ENCODE measurements at places on chromosomes 16 and 17. TPM values are rescaled to one million over a fixed set of nuclear protein-coding genes. Genes with fewer than 3 reads are reported as not detected.

- H3K4me3 ChIP-seq, result no peak overlapping the region
- no peaks in the 10 kb centered on the region for H3K36me3 ChIP-seq
- no peak overlapping the region for H3K27ac ChIP-seq
- no peaks in the 10 kb centered on the region for H3K27me3 ChIP-seq
- H3K4me1 ChIP-seq, result no peaks in the 10 kb centered on the region
Measured at GRCh38 chr17:35944151-35944550, 638 bp upstream of the LYZL6 start.

GRCh38 chr17:38556239-38556638 is 49.5 kb downstream of the SRCIN1 start:
- H3K4me3 ChIP-seq, result no peak overlapping the region
- DNase-seq, result no peak
- H3K4me1 ChIP-seq, result peaks cover 4% of the 10 kb centered on the region
- H3K27me3 ChIP-seq, result no peaks in the 10 kb centered on the region

- no peaks in the 10 kb centered on the region for H3K27me3 ChIP-seq
- H3K36me3 ChIP-seq, result no peaks in the 10 kb centered on the region
- DNase-seq, result no peak
- no peak overlapping the region for H3K27ac ChIP-seq
- no peaks in the 10 kb centered on the region for H3K4me1 ChIP-seq
Measured at GRCh38 chr17:8015957-8016631, 13.7 kb downstream of the GUCY2D start.

- no peaks in the 10 kb centered on the region for H3K4me1 ChIP-seq
- H3K27me3 ChIP-seq, result peaks cover 10% of the 10 kb centered on the region
- H3K27ac ChIP-seq, result no peak overlapping the region
- no peak overlapping the region for H3K4me3 ChIP-seq
Measured at GRCh38 chr16:10849736-10850477, 27.1 kb upstream of the CIITA start.

DNA sequence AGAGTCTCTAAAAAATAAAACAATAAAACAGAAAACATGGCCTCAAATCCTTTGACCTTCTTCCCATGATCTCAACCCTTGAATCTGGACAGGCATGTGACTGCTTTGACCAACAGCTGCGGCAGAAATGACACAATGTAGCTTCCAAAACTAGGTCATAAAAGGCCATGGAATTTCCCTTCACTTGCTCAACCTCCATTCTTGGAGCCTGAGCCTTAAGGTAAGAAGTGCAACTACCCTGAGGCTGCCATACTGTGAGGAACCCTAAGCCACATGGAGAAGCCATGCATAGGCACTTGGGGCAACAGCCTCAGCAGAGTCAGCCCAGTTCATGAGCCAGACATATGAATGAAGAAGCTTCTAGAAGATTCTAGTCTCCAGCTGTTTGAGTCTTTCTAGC is 75.7 kb upstream of the BRD7 start:
- no peaks in the 10 kb centered on the region for H3K4me1 ChIP-seq
- no peak for DNase-seq
- no peak overlapping the region for H3K4me3 ChIP-seq
- H3K27ac ChIP-seq, result no peak overlapping the region
- no peaks in the 10 kb centered on the region for H3K27me3 ChIP-seq
- H3K36me3 ChIP-seq, result no peaks in the 10 kb centered on the region

GRCh38 chr17:14510136-14510535 is 209.3 kb downstream of the HS3ST3B1 start:
- H3K36me3 ChIP-seq, result no peaks in the 10 kb centered on the region
- H3K27me3 ChIP-seq, result no peaks in the 10 kb centered on the region
- no peak overlapping the region for H3K27ac ChIP-seq
- no peak overlapping the region for H3K4me3 ChIP-seq
- DNase-seq, result no peak
- H3K4me1 ChIP-seq, result no peaks in the 10 kb centered on the region

- no peak overlapping the region for H3K4me3 ChIP-seq
- peaks cover 10% of the 10 kb centered on the region for H3K4me1 ChIP-seq
- no peak for DNase-seq
- H3K27me3 ChIP-seq, result no peaks in the 10 kb centered on the region
- H3K36me3 ChIP-seq, result no peaks in the 10 kb centered on the region
Measured at GRCh38 chr16:68760671-68761275, 23.7 kb downstream of the CDH1 start.

DNA sequence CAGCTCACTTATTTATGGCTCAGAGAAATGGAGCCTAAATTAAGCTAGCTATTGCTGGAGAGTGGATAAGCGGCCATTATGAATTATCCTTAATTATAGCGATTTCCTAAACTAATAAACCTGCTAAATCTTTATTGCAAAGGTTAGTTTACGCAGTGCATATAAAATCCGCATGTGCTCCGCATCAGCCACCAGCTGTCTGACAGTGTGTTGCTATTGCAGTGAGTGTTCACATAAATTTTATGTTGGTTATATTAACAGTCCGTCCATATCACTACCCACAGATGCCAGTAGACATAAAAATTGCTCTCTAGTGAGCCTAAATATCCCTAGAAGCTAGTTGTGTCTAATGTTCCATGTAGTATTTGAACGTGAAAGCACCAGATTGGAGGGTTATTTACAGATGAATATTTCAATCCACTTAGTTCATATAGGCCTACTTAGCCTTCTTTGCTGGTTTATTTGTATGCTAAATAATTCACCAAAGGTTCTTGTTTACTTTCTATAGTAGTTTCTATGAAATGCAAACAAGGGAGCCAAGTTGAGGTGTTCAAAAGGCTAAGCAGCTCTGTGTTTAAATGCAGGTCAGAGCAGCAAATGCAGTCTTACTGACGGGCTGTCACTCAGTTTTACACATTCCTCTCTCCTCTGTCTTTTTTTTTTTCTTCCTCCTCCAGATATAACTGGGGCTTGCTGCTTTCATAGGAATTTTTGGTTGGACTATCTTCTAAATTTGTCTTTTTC is 219.1 kb downstream of the IRX3 start:
- no peaks in the 10 kb centered on the region for H3K36me3 ChIP-seq
- no peak overlapping the region for H3K27ac ChIP-seq
- H3K4me1 ChIP-seq, result no peaks in the 10 kb centered on the region
- no peak overlapping the region for H3K4me3 ChIP-seq

DNA sequence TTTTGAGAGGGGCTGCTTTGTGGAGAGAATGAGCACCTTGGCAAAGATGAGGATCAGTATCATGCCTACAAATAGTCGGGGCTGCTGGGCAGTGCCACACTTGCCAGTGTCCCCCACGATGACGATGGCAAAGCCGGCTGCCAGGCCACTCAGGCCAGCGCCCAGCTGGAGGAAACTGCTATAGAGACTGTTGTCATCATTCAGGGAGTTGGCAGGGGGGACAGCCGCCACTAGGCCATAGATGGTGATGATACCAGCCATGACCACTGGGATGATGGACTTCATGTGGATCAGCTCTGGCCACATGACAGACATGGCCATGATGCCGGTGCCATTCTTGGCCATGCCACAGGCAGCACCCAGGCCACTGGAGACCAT is 23.8 kb downstream of the MINK1 start:
- no peaks in the 10 kb centered on the region for H3K4me1 ChIP-seq
- no peak overlapping the region for H3K27ac ChIP-seq

DNA sequence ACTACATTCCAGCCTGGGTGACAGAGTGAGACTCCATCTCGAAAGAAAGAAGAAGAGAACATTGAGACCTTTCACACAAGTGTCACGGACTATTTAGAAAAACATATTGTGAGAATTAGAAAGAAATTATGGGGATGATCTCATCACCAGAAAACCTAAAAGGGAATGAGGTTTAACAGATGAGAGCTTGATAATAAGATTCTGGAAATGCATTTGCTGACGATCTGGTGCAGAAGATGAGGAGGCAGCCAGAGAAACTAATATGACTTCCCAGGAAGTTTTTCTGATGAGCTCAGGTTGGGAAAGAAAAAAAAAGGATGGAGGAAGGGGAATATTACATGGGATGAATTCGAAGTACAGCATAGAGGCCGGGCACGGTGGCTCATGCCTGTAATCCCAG is 10.8 kb upstream of the APOH start:
- no peaks in the 10 kb centered on the region for H3K36me3 ChIP-seq
- H3K27me3 ChIP-seq, result no peaks in the 10 kb centered on the region

DNA sequence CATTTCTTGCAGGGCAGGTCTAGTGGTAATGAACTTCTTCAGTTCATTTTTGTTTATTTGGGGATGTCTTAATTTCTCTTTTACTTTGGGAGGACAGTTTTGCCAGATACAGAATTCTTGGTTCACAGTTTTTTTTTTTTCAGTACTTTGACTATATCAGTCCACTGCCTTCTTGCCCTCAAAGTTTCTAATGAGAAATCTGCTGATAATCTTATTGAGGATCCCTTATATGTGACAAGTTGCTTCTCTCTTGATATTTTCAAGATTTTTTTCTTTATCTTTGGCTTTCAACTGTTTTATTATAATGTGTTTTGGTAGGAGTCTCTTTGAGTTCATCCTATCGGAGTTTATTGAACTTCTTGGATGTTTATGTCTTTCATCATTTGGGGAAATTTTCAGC is 42.8 kb downstream of the CLEC19A start:
- no peaks in the 10 kb centered on the region for H3K27me3 ChIP-seq
- H3K27ac ChIP-seq, result no peak overlapping the region
- DNase-seq, result no peak
- no peaks in the 10 kb centered on the region for H3K36me3 ChIP-seq
- no peak overlapping the region for H3K4me3 ChIP-seq

DNA sequence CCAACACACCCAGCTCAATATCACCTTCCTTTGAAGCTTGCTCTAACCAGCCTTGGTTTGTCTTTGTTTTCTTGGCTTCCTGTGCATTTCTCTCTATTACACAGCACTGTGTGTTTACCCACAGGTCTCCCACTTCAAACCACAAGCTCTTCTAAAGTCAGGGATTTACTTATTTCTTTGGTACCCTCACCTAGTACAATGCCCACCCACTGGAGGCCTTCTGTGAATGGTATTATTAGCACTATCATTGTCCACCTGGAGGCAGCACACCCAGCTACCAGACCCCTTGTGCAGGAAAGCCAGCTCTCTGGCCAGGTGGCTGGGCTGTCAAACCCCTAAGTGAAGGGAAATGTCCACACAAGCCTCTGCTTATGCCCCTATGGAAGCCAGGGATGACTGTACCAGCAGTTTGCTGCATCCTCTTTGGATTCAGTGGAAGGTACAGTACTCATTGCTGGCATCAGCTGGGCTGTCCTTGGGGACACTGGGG is 9.4 kb upstream of the TOP2A start:
- no peaks in the 10 kb centered on the region for H3K36me3 ChIP-seq
- H3K4me1 ChIP-seq, result no peaks in the 10 kb centered on the region
- no peak overlapping the region for H3K27ac ChIP-seq
- DNase-seq, result no peak
- no peak overlapping the region for H3K4me3 ChIP-seq
- no peaks in the 10 kb centered on the region for H3K27me3 ChIP-seq

DNA sequence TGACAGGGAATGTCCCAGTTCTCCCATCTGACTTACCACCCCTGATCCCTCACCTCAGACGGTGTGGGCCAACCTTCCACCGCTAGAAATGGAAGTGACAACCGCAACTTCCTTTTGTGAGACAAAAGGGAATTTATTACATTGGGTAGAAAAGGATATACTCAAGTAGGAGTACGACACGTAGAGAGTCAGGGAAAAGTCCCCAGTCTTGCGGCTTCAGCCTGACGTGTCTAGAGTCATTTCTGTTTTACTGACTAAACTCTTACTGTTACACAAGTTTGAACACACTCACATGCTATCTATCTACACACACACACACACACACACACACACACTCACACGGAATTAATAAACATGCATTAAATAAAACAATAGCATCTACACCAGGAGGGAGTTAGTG is 178.9 kb downstream of the COPRS start:
- no peak overlapping the region for H3K27ac ChIP-seq
- no peaks in the 10 kb centered on the region for H3K36me3 ChIP-seq
- H3K4me1 ChIP-seq, result peaks cover 3% of the 10 kb centered on the region
- H3K4me3 ChIP-seq, result no peak overlapping the region
- DNase-seq, result no peak

GRCh38 chr16:31071861-31072260 is 2.2 kb downstream of the ZNF668 start:
- peak overlapping the region; percentile 99 for H3K4me3 ChIP-seq
- H3K36me3 ChIP-seq, result peaks cover 10% of the 10 kb centered on the region
- no peaks in the 10 kb centered on the region for H3K27me3 ChIP-seq
- H3K27ac ChIP-seq, result peak overlapping the region; percentile 97
- peaks cover 10% of the 10 kb centered on the region for H3K4me1 ChIP-seq

- no peak overlapping the region for H3K27ac ChIP-seq
- no peak overlapping the region for H3K4me3 ChIP-seq
- no peaks in the 10 kb centered on the region for H3K36me3 ChIP-seq
- no peak for DNase-seq
- no peaks in the 10 kb centered on the region for H3K4me1 ChIP-seq
- no peaks in the 10 kb centered on the region for H3K27me3 ChIP-seq
Measured at GRCh38 chr17:38333635-38334295, 10.0 kb downstream of the GPR179 start.

DNA sequence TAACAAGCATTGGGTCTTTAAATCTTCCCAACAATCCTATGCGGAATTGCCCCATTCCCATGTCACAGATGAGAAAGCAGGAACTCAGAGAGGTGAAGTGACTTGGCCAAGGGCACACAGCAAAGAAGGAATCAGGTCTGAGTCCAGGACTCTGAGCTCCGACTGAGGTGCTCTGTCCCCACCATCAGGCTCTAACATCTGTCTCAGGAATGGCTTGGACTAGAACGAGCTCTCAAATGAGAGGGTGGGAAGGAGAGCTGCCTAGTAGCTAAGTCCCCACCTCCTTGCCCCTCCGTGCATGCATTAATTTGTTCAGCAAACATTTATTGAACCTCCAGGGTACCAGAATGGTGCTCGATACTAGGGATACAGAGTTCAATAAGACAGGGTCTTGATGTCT is 26.7 kb downstream of the ABCC3 start:
- no peak overlapping the region for H3K4me3 ChIP-seq
- peaks cover 59% of the 10 kb centered on the region for H3K4me1 ChIP-seq
- H3K27ac ChIP-seq, result peak overlapping the region; percentile 85
- no peaks in the 10 kb centered on the region for H3K36me3 ChIP-seq

GRCh38 chr16:78543023-78543422 is 443.6 kb downstream of the WWOX start:
- no peaks in the 10 kb centered on the region for H3K27me3 ChIP-seq
- H3K36me3 ChIP-seq, result no peaks in the 10 kb centered on the region
- no peak overlapping the region for H3K27ac ChIP-seq

AANAT gene
- total RNA-seq, result not detected

XAF1 gene
- 3.5 TPM for total RNA-seq

C16orf92 gene
- not detected for total RNA-seq

CPHXL2 gene
- not detected for total RNA-seq

CLEC19A gene
- total RNA-seq, result not detected

RND2 gene
- total RNA-seq, result 0.59 TPM

GAS2L2 gene
- not detected for total RNA-seq

ARHGAP44 gene
- total RNA-seq, result 0.80 TPM

VTN gene
- total RNA-seq, result 2.3 TPM

Measured in Panc1 (cell line).